ENCODE measurements at places on chromosomes 7 and 10. TPM values are rescaled to one million over a fixed set of nuclear protein-coding genes. Genes with fewer than 3 reads are reported as not detected.

The GRM3 gene
- not detected for total RNA-seq

The USP54 gene
- 5.4 TPM for total RNA-seq

DNA sequence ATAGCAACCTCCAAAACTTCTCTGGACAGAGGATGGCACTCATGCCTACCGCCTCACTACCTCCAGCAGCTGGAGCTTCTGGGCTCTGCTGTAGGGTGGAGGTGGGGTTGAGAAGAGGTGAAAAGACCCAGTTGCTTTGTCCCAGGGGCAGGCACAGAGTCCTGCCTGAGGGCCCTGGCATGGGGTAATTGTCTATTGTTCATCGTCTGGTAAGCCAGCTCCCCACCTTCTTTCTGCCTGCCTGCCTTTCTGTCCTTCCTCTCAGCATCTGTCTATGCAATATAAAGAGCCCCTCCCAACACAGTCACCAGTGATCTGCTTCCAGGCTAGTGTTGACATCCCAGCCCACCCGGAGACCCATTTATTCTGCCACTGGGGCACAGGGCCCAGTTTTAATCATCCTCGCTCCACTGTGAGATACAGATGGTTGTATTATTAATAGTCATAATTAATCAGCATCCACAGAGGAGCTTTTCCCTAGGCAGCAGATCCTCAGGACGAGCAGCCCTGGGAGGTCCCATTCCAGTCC lies 39.0 kb downstream of the ZMIZ1 start:
- H3K4me1 ChIP-seq, result peaks cover 54% of the 10 kb centered on the region
- H3K27ac ChIP-seq, result no peak overlapping the region
- no peaks in the 10 kb centered on the region for H3K27me3 ChIP-seq
- no peak for DNase-seq
- H3K4me3 ChIP-seq, result no peak overlapping the region
- H3K36me3 ChIP-seq, result peaks cover 5% of the 10 kb centered on the region

DNA sequence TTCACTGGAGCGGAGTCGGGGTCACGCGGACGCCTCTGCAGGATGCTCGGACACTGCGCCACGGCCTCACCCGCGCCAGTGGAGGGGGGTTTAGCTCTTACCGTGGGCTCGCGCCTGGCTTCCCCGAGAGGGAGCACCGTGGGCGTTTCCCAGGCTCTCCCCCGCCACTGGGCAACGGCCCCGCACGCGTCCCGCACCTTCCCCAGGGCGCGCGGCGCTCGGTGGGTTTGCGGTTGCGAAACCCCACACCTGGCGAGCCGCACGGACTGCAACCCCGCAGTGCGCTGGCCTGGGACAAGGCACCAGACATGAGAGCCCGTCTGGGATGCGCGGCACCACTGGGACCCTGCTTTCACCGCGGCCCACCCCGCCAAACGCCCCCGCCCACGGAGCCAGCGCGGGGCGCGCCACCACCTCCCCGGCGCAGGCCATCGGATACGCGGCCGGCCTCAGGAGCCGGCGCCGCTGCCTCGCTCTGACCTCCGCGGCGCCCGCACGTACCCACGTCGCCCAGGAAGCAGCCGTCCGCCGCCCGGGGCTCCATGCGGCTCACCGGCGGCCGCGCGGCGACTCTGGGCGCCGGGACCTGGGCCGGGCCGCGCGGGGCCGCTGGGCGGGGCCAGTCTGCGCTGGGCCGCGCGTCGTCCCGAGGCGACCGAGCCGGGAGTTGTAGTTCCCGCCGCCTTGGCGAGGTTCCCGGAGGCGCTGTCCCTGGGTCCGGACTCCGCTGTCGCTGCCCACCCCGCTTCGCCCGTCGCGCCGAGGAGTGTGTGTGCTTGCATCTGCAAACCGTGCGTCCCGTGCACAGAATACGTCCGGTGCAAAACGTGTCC lies at the start of gene ASB13:
TSS of gene ASB13 (minus strand) at position 588 of the 833 bp plus-strand sequence. CDS start at position 544, 44 bp downstream.
- H3K27ac ChIP-seq, result peak within 1 kb of the TSS; percentile 83
- peak; percentile 21 for DNase-seq
- no peaks in the 10 kb centered on the region for H3K27me3 ChIP-seq

The ZMIZ2 gene
- total RNA-seq, result 149 TPM

DNA sequence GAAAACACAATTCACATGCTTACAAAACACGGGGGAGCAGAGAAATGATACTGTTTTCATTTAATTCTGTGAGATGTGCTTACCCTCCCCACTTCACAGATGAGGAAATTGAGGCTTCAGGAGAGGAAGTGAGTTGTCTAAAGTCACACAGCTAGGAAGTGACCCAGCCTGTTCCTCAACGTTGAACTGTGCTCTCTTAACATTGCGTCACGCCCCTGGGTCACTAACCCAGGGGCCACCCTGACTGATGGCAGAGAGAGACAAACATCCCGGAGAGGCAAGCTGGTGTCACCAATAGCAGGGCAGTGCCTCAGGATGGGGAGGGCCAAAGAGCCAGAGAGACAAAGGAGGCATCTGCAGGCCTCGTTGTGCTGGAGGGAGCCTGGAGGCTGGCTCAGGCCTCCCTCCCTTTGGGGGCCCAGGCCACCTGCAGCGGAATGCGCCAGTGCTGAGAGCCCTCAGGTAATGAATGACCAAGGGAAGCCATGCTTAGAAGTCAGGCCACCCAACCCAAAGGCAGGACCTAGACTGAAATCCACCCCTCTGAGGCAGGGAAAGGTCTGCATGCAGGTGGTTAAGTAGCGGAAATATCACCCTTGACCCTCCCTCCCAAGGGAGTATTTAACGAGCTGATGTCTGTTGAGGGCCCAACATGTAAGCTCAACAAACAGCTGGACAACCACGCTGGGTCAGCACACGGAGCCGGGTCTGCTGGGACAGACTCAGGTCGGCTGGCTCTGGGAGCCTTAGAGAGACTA lies 81.3 kb downstream of the C10orf105 start:
- H3K4me1 ChIP-seq, result peaks cover 8% of the 10 kb centered on the region
- H3K27ac ChIP-seq, result no peak overlapping the region
- DNase-seq, result no peak
- H3K36me3 ChIP-seq, result no peaks in the 10 kb centered on the region

The GNAT3 gene
- total RNA-seq, result not detected

DNA sequence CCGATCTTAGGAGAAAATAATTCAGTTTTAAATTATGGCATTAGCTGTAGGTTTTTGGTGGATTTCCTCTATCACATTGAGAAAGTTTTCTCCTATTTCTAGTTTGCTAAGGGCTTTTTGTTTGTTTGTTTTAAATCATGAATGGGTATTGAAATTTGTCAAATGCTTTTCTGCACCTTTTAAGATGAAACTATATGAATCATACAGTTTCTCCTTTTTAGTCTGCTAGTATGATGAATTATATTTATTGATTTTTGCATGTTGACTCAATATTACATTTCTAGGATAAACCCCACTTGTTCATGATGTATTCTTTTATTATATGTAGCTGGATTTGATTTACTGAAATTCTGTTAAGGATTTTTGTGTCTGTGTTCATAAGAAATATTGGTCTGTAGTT lies 70.3 kb upstream of the PIP4K2A start:
- H3K4me1 ChIP-seq, result no peaks in the 10 kb centered on the region
- no peaks in the 10 kb centered on the region for H3K36me3 ChIP-seq
- DNase-seq, result no peak
- no peaks in the 10 kb centered on the region for H3K27me3 ChIP-seq
- H3K27ac ChIP-seq, result no peak overlapping the region

DNA sequence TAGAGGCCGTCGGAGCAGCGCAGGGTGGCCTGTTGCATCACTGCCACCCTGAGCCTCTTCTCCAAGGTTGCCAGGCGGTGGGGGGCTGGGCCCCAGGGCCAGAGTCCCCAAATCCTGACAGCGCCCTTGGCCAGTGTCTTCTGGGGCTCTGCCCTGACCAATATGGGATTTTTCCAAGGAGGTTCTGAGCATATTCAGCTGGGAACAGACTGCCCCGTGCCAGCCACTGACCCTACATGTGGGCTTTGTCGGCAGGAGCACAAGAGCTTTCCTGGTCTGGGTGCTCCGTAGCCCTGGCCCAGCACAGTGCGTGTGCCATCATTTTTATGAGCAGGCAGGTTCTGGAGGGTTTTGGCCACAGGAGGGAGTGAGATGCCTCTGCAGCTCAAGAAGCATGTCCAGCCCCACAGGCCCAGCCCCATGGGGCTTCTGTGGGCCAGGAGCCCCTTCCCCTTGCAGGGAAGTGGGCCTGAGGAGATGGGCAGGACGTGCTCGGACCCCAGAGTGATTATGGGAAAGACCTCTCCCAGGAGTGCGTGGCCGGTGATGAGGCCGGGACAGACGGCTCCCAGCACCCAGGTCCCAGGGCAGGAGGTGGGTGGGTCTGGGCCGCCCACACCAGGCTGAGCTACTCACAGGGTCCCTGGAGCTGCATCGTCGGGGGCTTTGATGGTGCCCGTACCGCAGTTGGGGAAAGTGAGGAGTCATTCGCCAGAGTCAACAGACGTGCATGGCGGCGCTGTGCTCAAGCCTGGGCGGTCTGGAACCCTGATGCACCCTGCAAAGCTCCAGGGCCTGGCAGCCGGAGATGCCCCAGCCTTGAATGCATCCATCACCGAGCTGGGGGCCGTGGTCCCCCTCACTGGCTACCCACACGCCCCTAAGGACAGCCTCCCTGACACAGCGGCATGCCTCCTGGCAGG lies 66.6 kb downstream of the PWWP2B start:
- H3K27ac ChIP-seq, result no peak overlapping the region
- peaks cover 1% of the 10 kb centered on the region for H3K4me1 ChIP-seq
- no peak overlapping the region for H3K4me3 ChIP-seq
- no peak for DNase-seq
- no peaks in the 10 kb centered on the region for H3K36me3 ChIP-seq
- no peaks in the 10 kb centered on the region for H3K27me3 ChIP-seq

DNA sequence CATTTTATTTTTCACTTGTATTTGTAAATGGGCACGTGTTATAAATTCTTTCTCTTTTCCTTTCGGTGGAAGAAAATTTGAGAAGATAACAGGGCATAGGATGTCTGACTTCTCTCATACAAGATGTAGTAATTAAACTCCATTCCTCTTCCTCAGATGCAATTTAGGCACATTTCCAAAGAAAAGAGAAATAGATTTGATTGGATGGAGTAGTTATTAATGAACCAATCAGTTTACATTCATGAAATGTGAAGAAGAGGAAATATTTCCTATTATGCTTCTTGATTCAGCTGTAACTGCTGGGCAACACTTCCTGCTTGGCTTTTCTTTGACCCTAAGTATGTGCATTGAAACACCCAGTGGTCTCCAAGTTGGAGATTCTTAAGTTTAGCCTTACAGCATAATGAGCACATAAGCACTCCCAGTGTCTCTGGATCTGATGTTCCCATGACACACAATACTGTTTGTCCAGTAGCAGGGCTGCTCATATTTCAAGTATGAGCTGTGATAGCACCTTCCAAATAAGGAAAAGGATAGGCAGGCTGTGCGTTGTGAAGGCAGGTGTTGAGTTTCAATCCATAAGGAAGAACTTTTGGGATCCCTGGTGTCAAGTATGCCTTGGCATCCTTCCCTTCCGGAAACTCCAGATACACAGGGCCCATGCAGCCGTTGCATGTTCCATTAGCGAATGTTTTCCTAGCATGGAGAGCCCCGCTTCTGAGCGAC lies 33.4 kb upstream of the COBL start:
- no peak overlapping the region for H3K27ac ChIP-seq
- H3K4me1 ChIP-seq, result no peaks in the 10 kb centered on the region
- DNase-seq, result no peak
- no peak overlapping the region for H3K4me3 ChIP-seq

DNA sequence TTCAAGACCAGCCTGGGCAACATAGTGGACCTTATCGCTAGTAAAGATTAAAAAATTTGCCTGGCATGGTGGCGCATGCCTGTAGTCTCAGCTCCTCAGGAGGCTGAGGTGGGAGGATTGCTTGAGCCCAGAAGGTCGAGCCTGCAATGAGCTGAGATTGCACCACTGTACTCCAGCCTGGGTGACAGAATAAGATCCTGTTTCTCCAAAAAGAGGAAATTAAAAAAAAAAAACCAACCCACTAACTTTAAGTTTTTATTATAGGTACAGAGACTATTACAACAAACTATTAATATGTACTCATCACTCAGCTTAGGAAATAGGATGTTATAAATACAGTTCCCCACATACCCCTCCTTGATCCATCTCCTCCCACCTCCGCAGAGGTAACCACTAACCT lies 30.2 kb downstream of the DHTKD1 start:
- H3K4me1 ChIP-seq, result no peaks in the 10 kb centered on the region
- no peak overlapping the region for H3K4me3 ChIP-seq
- H3K27ac ChIP-seq, result no peak overlapping the region
- no peak for DNase-seq
- peaks cover 40% of the 10 kb centered on the region for H3K36me3 ChIP-seq

- peak overlapping the region; percentile 93 for H3K27ac ChIP-seq
- no peak for DNase-seq
- H3K4me3 ChIP-seq, result peak overlapping the region; percentile 92
- peaks cover 17% of the 10 kb centered on the region for H3K4me1 ChIP-seq
These were observed 1.9 kb downstream of the RSBN1L start for GRCh38 chr7:77698042-77698625.

The PTF1A gene
- not detected for total RNA-seq

- peaks cover 47% of the 10 kb centered on the region for H3K36me3 ChIP-seq
- H3K4me3 ChIP-seq, result no peak overlapping the region
- no peak for DNase-seq
- H3K4me1 ChIP-seq, result peaks cover 22% of the 10 kb centered on the region
These were observed 21.6 kb downstream of the SEC31B start for GRCh38 chr10:100498059-100498458.

- no peak for DNase-seq
- H3K4me1 ChIP-seq, result peaks cover 9% of the 10 kb centered on the region
- no peak overlapping the region for H3K27ac ChIP-seq
- H3K27me3 ChIP-seq, result peaks cover 2% of the 10 kb centered on the region
These were observed 561.7 kb downstream of the GATA3 start for GRCh38 chr10:8616166-8616565.

GRCh38 chr10:84308481-84309304 lies 19.7 kb upstream of the CCSER2 start:
- DNase-seq, result peak; percentile 12
- peak overlapping the region; percentile 45 for H3K4me3 ChIP-seq
- no peaks in the 10 kb centered on the region for H3K36me3 ChIP-seq
- no peak overlapping the region for H3K27ac ChIP-seq

DNA sequence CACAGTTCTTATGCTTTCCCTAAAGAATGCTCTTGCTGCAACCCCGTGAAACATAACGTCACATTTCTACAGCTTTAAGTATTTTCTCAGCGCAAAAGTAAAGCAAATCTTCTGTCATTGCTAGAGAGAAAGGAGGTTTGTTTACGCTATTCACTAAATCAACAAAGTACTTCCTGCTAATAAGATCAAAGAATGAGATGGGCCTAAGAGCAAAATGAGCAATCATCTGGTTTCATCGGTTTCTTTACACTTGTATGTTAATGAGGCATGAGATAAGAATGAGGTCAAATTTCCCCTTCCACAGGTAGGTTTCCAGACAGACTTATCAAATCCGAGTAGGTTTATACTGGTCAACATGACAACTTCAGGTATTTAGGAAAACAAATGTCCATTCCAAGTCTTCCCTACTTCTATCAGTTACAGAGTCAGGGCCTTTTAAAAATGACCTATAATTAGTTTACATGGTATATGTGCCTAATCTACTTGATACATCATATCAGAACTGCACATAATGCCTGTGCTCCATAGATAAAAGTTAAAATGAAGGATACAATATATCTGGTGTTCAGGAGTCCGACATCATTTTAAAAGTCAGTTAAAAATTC lies 8.4 kb downstream of the USP6NL start:
- H3K4me1 ChIP-seq, result peaks cover 41% of the 10 kb centered on the region
- DNase-seq, result no peak
- no peak overlapping the region for H3K27ac ChIP-seq
- no peaks in the 10 kb centered on the region for H3K36me3 ChIP-seq
